Natural killer cell (primary cell): ENCODE measurements at places on chromosomes 1 and 21. TPM values are rescaled to one million over a fixed set of nuclear protein-coding genes. Genes with fewer than 3 reads are reported as not detected.

DNA sequence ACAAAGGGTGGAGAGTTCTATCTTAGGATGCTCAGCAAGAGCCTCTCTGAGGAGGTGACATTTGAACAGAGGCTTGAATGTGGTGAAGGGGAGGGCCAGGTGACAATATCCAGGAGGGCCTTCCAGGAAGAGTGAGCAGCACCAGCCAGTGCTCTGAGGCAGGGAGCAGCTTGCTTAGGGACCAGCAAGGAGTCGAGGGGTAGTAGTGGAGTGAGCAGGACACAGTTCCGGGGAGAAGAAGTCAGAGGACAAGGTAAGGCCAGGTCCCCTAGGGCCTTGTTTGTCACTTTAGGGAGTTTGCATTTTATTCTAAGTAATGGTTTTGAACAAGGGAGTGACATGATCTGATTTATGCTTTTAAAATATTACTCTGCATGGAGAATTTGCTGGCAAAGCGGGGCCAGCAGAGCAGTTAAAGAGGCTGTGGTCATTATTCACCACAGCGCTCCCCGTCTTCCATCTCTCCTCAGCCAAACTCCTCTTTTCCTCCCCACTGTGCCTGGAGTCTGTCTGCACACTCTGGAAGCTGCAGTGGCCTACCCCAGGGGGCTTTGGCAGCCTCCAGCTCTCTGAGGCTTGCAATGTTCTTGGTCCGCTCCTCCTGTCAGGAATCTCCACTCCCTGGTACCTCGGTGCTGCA is 17.0 kb upstream of the CSF1 start:
- DNase-seq, result no peak

DNA sequence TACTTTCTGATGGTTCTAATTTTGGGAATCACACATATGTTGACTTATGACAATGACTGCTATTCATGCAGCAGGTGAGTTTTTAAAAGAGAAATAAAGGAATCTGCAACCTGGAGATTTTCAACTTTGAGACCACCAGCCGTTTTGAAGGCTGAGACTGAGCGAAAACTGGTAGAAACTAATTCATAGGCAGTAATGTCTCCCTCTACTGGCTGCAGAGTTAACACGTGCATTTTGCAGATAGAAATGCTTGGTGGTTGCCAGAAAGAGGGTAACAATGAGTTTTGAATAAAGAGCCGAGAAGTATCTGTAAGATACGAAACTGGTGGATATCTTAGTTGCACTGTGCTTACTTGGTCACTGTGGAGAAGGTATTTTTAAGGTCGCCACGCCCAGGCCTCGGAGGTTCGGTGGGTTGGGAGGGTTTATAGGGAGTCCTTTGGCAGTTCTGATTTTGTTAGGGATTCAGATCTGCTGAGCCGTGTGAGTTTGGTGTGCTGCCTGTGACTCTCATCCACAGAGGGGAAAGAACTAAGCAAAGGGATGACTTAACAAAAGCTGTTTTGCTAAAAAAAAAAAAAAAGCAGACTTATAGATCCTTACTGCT is 83.0 kb downstream of the RYR2 start:
- no peak for DNase-seq

DNA sequence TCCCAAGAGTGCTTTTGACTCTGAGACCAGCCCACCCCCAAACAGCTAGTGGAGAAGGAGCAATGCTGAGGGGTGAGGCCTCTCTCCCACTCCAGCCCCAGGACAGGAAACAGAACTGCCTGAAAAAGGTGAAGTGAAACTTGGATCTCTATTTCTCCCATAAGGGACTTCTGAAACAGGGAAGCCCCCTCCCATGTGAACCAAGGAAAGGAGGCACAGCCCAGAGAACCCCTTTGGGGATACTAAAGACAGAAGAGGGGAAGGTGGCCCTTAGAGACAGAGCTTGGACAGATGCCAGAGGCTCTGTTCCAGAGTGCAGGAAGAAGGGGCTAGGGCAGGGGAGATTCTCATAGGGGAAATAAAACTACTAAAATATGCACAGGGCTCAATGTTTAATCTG is 2.9 kb downstream of the TNFAIP8L2 start:
- no peak for DNase-seq

GRCh38 chr1:20533635-20534034 is 18.7 kb upstream of the FAM43B start:
- no peak for DNase-seq

DNA sequence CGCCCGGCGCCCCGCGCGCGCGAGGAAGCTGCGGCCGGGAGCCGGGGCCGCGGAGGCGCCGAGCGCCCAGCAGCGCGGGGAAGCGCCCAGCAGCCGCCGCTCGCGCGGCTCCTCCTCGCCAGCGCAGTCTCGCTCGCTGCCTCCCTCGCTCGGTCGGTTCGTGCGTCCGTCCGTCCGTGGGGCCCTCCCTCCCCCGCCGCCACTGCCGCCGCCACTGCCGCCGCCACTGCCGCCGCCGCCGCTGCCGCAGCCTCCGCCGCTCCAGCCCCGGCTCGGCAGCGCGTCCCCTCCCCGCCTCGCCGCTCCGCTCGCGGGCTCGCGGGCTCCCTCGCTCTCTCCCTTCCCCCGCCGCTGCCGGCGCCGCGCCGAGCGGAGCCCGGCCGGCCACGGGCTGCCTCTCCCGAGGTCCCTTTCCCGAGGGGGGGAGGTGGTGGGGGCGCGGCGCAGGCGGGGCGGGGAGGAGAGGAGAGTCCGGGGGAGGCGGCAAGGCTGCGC is at the start of gene KCND3:
TSS of gene KCND3 (minus strand) at position 138 of the 495 bp plus-strand sequence.
- DNase-seq, result no peak

DNA sequence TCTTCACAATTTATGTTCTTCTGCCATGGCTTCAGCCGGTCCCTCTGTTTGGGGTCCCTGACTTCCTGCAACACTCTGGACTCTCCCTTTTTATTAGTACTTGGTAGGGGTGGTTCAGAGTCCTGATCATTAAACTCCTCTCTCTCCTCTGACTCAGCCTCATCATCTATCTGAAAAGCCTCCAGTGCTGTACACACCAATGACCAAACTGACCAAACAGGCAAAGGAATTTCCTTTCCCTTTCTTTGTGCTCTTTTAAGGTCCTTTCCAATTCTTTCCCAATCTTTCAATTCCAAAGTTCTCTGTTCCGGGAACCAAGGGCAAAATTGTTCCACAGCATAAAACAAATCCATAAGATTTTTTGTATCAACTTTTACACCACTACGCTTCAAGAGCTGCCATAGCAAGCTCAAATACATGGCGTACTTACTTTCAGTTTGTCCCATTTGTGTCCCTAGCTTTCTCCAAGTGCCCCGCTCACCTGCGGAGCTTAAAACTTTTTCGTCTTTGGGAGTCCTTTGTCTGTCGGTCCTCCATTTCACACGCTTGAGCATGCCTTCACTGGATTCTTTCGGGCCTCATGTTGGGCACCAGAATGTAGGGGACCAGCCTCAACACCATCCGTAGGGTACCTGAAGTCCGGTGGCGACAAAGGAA is 9.6 kb downstream of the DAP3 start:
- DNase-seq, result no peak

DNA sequence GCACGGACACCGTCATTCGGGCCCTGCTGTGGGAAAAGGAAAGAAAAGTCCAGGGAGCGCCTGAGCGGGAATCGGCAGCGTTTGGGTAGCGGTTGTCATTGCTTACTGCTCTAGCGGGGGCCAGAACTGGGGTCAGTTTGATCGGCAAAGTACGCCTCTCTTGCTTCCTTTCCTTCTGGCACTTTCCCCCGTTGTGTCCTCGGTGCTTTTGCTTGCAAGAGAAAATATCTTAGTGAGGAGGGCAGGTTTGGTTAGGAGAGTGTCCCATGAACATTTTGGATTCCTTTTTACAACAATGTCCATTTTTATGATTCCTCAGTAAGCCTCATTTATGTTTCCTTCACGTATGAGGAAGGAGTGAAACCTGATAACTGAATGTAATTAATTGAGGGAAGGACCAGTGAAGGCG is 670 bp downstream of the ST3GAL3 start:
- no peak for DNase-seq

GRCh38 chr1:51897699-51898031 is 19.1 kb upstream of the NRDC start:
- DNase-seq, result no peak

DNA sequence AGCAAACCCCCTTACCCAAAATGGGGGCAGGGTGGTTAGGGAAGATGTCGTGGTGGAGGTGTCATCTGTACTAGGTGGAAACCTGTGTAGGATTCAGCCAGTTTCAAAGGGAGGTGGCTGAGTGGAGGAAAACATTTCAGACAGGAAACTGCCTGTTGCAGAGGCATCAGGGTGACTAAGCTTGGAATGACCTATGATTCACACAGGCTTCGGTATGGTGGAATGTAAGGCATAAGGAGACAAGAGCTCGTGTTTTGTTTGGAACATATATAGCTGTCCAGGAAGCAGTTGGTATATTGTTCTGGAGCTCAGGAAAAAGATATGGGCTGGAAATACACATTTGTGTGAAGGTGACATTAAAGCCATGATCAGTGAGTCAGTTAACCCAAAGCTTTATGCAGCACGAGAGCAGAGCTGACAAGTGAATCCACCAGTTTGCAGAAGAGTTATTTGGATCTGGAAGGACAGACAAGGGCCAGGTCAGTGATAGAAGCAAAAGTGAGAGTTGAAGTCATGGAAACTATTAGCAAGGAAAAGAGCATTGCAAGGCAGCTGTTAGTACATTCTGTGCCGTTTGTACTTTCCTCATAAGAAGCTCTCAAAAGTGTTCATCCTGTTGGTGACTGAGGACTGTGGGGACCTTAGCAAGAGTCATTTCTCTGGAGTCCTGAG is 12.2 kb downstream of the UTP25 start:
- DNase-seq, result no peak

DNA sequence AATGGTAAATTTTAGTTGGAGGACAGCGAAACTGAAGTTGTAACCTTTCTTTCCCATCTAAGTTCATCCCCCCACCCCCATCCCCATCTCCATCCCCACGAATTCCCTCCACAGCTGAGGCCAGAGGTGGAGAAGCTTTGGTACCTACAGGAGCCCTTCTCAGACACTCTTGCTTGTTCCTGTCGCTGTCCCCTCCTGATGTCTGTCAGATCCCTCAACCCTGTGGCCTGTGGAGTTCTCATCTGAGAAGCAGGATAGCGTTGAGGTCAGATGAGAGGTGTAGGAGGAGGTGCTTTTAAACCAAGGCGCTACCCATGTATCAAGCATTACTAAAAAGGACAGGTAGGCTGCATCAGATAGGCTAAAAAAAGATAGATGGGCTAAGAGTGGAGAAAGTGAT is 769 bp downstream of the NTPCR start:
- peak; percentile 53 for DNase-seq

DNA sequence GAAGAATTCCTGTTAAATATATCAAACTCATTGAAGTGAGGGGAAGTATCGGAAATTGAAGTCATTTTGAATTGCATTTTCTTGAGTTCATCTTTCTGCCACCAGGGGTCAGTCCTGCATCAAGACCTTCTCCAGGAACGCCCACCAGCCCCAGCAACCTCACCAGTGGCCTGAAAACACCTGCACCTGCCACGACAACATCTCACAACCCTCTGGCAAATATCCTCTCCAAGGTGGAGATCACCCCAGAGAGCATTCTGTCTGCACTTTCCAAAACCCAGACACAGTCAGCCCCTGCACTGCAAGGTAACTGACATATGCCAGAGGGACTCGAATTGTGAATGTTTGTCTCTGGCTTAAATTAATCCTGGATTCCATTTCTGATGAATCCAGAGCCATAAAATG is 22.8 kb upstream of the TARS2 start:
- peak; percentile 87 for DNase-seq

GRCh38 chr1:40641601-40642242 is 23.8 kb downstream of the RIMS3 start:
- no peak for DNase-seq

DNA sequence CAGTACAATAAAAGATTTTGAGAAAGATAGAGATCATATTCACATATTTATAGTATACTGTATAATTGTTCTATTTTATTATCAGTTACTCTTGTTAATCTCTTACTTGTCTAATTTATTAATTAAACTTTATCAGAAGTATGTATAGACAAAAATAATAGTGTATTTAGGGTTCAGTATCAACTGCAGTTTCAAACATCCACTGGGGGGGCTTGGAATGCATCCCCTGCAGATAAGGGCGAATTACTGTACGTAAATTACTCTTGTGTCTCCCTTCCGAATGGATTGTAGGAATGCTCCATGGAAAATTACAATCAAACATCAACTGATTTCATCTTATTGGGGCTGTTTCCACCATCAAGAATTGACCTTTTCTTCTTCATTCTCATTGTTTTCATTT is at the start of gene OR2L8:
TSS of gene OR2L8 (plus strand) at position 301 of the 400 bp plus-strand sequence. CDS start at position 301, 0 bp downstream.
- no peak for DNase-seq

DNA sequence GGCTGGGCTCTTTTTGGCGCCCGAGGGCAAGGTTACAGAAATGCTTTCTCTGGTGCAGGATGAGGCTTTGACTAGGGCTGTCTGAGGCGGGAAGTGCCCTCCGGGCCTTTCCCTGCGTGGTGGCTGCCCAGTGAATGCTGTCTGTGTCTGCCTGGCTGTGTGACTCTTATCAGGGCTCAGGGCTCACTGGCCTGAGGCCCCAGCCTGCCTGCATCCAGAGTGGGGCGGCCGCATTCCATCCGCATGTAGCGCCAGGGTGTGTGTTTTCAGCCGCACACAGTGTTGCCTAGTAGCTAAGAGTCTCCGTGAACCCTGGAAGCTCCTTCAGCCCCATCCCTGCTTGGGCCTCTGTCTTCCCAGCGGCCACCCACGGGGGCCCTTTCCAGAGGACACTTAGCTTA is 59.1 kb downstream of the FAAP20 start:
- no peak for DNase-seq

DNA sequence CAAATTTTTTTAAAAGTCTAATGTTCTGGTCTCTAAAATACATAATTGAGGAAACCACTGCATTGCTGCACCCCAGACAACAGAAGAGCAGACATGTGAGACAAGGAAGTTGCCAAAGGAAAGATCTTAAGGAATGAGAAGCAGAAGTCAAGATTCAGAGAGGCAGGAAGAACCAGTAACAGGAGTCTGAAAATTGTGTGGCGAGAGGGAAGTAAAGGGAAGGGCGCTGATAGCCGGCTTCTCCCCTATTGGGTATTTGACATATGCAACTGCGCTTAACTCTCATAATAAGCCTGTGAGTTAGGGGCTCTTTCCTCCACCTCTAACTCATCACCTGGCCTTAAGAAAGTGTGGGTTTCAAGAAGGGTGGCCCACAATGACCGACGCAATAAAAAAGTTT is 21.9 kb upstream of the KIF14 start:
- DNase-seq, result no peak

GRCh38 chr1:224502459-224503160 is 68.0 kb upstream of the WDR26 start:
- DNase-seq, result no peak

GRCh38 chr1:231590453-231591198 is 36.0 kb upstream of the DISC1 start:
- peak; percentile 67 for DNase-seq

The YOD1 gene
- 20.6 TPM for total RNA-seq

The LCE3E gene
- total RNA-seq, result not detected

The RIPPLY3 gene
- not detected for total RNA-seq

The CHD5 gene
- total RNA-seq, result 1.2 TPM

The S100A11 gene
- 114 TPM for total RNA-seq

The KRTAP13-4 gene
- not detected for total RNA-seq

The CYP4A11 gene
- total RNA-seq, result not detected

The LEFTY1 gene
- not detected for total RNA-seq

The ERMAP gene
- 7.0 TPM for total RNA-seq

The OR2G3 gene
- total RNA-seq, result not detected

The C1orf185 gene
- not detected for total RNA-seq

The TEDDM1 gene
- not detected for total RNA-seq

The GSTM1 gene
- total RNA-seq, result 34.7 TPM
